Ascending aorta (tissue), 2 donors: ENCODE measurements at places on chromosomes 6 and 20.

DNA sequence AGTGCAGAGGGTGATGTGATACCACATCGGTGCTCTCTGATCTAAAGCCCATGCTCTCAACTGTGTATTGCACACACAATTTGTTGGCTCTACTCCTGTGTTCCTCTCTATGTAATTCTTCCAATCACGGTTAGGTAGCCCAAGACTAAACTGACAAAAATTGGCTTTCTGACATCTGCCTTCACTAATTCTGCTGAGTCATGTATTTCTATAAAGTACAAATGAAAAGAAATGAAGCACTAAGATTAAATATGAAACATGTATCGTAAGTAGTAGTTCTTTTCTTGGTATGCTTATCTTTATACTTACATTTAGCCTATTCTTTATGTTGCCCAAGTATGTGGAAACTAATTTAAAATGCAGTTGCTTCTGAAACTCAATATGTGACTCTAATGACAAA, 7.7 kb upstream of the MLIP start:
- no peak for DNase-seq

- DNase-seq, result peak; percentile 43
These were observed 34.7 kb upstream of the TGM2 start for GRCh38 chr20:38199501-38200390.

- no peak for DNase-seq
These were observed 245.9 kb downstream of the FARS2 start for GRCh38 chr6:5507131-5507681.

DNA sequence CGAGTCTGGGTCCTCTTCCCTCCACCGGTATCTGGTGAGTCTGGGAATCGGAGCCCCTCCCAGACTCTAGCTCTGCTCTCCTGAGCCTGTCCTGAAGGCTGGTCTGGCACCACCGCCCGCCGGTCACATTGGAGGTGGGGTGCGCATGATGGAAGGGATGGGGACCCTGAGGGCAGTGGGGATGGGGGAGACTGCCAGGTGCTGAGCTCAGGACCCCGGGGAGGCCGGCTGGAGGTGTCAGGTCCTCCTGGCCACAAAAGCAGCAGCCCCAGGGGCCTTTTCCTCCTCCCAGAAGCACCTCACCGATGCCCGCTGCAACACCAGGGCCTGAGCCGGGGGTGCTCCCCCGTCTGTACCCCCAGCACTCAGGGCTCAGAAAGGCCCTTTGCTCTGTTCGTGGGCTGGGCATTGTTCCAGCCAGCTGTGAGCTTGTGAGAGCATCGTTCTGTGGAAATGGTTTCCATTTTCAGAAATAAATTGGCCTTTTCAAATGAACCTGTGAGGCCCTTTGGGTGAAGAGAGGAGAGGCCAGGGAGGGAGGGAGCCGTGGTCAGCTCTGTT, 2.5 kb upstream of the NPBWR2 start:
- no peak for DNase-seq

DNA sequence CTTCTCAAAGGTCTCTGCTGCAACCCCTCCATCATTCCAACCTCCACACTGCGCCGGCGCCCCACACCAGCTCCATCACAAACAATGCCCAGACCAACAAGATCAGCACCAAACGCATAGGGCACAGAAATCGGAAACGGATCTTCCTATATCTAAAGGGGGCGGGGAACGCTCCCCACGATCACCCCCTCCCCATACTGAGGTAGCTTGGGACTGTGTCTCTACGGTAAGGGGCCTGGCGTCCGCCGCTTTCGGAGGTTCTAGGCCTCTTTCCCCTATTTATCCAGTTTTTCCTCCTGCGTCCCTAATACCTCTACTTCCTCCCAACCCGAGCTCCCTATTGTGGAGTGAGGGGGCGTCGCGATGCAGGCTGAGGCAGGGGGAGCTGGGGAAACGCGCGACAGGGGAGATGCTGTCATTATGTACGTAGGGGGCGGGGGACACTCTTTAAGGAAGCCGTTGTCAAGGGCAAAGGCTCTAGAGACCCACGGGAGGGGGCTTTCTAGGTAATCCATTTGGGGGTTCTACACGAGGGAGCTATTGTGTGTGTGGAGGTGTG, 909 bp downstream of the DNAAF9 start:
- peak; percentile 68 for DNase-seq

DNA sequence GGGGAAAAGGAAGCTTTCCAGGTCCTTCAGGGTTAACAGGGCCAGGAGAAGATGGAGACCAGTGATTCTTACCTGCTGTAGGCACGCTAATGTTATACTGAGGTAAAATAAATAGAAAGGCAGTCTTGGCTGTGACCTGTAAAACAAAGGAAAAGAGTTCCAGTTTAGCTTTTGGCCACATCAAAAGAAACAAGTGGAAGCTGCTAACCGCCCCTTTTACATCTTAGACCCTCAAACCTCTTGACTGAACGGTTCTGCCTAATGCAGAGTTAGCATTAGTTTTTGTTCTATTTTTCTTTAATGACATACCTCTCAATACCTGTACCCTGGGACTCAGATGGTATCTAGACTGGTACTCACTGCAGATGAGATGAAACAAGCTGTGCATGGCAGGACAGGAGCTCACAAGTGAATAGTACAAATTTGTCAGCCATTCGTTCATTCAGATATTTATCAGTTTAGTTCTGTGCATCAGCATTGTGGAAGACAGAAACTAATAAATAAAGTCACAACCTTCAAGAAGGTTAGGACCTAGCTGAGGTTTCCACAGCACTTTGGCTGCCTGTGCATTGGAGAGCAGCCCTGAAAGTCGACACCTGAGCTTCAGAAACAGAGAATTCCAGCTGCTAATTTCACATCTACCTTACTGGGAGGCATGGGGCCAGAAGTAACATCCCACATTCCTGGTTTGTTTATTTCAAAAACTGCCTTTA, 41.0 kb downstream of the TRAM2 start:
- DNase-seq, result no peak

GRCh38 chr20:58930496-58930895, 50.6 kb upstream of the NELFCD start:
- no peak for DNase-seq

DNA sequence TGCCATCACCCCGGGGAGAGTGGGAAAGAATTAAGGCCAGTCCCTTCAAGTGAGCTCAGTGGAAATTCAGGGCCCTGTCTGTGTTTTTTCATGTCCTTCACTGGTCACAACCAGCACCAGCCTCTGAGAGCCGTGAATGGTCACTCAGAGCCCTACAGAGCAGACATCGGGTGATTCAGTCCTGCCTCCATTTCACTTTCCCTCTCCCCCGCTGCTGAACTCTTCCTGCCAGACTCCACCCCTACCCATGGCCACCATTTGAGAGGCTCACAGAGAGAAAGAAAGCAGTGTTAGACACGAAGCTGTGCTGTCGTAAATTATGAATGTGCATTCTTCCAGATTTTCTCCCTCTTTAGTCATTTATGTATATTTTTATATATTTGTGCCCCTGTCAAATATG, 5.4 kb downstream of the R3HDML start:
- DNase-seq, result no peak

GRCh38 chr6:158552055-158552795, 7.7 kb upstream of the TMEM181 start:
- no peak for DNase-seq

- DNase-seq, result no peak
These were observed 32.5 kb downstream of the PRR18 start for GRCh38 chr6:166275714-166276166.

DNA sequence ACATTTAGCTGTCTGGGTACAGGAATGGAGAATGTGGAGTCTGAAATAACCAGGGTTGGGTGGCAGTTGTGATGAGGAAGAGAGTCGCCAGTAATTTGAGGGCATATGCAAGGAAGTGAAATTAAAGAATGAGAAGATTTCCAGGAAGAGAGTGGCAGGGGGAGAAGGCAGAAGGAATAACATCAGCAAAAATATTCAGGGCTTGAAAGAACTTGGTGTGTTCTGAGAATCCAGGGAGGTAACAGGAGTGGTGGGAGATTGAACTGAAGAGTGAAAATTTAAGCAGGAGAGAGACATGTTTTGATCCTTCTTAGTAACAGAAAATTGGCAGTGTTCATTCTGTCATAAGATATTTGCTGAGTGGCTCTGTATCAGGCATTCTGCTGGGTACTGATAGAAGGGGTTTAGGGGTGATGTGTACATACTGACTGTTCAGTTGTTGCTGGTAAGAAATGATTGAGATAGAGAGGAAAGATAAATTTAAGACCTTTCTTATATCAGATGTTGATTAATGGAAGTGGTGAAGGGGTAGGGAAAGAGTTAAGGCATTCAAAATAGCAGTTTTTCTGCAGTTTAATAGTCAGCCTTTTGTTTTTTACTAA, 54.7 kb downstream of the PHF20 start:
- DNase-seq, result no peak

DNA sequence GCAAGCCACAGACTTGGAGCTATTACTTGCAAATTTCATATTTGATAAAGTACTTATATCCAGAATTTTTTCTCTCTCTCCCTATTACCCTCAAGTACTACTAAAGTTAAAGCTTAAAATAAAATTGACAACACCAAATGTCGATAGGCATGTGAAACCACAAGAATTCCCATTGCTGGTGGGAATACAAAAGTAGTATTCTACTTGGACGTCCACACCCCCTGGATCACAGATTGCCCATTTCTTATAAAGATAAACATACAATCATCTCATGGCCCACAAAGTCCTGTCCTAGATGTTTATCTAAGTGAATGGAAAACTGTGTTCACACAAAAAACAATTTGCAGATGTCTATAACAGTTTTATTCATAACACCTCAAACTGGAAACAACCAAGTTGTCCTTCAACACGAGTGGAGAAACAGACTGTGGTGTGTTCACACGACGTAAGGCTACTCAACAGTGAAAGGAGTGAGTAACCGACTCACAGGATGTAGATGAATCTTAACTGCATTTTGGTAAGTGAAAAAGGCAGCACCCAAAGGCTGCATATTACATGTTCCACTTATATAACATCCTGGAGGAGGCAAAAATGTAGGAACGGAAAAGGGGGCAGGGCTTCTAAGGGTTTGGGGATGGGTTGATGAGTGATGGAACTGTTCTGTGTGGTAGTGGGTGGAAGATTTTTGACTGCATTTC, 297.4 kb downstream of the THBS2 start:
- no peak for DNase-seq

DNA sequence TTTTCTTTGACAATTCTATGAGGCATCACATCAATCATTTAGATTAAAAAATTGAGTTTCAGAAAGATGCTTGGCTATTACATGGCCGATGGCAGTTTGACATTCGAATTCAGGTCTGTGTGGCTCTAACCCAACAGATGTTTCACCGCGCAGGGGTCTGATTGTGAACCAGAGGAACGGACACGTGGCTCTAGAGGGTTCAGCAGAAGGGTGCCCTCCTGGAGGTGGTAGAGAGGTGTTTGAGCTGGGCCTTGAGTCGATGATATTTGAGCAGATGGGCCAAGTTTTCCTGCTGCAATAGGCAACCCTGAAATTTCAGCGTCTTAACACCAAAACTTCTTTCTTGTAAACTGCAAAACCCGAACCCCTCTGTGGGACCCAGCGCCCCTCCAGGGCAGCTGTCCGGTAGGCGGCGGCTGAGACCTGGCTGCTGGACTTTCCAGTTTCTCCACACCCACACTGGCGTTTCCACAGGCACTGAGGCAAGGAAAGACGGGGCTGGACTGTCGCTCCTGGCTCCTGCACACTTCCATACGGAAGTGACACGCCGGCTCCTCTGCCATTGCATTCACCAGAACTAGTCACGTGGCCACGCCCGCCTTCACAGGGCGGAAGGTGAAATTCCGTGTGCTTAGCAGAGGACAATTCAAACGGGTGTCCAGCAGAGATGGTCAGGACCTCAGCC, 11.3 kb upstream of the AFDN start:
- DNase-seq, result no peak

DNA sequence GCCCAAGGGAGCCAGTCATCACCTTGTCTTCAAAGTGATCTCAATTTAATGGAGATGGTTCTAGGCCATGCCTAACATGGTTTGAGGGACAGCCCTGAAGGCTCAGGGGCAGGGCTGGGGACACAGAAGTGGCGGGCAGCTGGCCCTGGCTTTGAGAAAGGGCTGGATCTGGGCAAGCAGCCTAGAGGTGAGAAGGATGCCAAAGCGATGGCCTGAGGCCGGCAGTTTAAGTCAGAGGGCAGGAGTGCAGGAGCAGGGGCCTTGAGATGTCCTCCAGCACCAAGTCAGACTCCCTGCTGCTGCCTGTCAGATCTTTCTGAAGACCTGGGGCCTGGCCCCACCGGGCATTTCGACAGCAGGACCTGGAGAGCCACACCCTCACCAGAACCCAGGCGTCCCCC, 28.4 kb upstream of the APMAP start:
- DNase-seq, result peak; percentile 51

GRCh38 chr6:5516036-5516435, 254.7 kb downstream of the FARS2 start:
- DNase-seq, result no peak

GRCh38 chr6:101816716-101817115, 423.2 kb downstream of the GRIK2 start:
- no peak for DNase-seq

DNA sequence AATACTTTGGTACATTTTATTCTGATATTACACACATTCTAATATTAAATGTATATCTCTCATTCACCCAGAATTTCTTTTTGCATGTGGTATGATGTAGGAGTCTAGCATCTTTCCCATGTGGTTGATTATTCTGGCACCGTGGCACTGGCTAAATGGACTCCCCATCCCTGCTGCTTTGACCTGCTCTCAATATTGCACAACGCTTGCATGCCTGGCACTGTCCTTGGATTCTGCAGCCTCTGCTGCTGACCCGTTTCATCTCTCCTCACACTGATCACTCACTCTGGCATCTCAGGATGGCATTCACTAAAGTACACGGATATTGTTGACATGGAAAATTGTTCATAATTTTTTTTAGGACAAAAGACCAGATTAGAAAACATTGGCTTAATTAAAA, 11.5 kb upstream of the DACT2 start:
- no peak for DNase-seq

- no peak for DNase-seq
These were observed 48.7 kb upstream of the ARMH2 start for GRCh38 chr6:24847402-24847801.

DNA sequence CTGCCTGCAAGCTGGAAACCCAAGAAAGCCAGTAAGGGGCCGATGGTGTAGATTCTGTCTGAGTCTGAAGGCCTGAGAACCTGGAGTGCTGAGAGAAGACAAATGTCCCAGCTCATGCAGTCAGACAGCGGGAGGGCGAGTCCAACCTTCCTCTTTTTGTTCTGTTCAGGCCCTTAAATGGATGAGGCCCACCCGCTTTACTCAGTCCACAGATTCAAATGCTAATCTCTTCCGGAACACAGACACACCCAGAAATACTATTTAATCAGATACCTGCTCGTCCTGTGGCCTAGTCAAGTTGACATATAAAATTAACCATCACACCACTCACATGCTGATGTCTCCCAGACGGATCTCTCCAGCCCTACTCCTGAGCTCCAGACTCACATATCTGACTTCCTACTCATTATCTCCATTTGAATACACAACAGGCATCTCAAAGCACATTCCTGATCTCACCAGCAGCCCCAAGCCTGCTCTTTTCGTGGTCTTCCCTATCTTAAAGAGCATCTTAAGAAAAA, 26.7 kb upstream of the SRC start:
- no peak for DNase-seq

- no peak for DNase-seq
These were observed 1274.2 kb upstream of the GJE1 start for GRCh38 chr6:140858381-140858971.
